ENCODE measurements at places on chromosomes 7 and 10.
A peak's percentile ranks its signal among the peaks of the same experiment; 100 is the strongest.

GRCh38 chr7:141074162-141074991 is 513 bp downstream of the TMEM178B start:
- peak; percentile 33 for DNase-seq

GRCh38 chr10:14529351-14529750 is 198.6 kb upstream of the FRMD4A start:
- DNase-seq, result no peak

DNA sequence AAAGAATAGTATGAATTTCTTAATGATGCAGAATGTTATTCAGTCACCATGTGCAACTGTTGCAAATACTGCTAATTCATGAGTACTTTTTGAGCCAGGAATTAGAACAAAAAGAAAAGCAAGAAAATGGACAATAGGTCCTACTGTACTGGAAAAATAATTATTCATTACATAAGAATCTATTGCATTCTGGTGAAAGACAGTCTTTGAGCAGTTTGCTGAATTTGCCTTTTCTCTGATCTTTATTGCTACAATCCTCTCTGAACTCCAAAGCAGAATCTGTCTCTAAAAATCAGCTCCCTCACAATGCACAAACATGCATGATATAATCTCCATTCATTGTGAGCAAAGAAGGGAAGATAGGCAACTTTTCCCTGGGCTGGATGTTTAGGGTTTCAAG is 12.8 kb downstream of the IFIT2 start:
- DNase-seq, result no peak

GRCh38 chr10:50882540-50882983 is 2.9 kb downstream of the A1CF start:
- DNase-seq, result no peak

DNA sequence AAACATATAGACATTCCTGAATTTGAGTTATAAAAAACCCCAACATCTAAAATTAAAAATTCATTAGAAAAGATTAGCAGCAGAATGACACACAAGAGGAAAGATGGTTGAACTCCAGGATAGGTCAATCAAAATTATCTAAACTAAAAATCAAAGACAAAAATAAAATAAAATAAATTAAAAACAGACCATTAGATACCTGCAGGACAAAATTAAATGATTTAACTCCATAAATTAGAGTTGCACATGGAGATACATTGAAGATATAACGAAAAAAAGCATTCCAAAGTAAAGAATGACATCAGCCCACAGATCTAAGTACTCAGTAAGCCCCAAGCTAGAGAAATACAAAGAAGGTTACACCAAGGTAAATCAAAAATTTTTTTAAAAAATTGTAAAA is 226.1 kb upstream of the SORCS1 start:
- DNase-seq, result no peak

- DNase-seq, result no peak
Observed at GRCh38 chr10:83880252-83880791, 259.0 kb upstream of the GHITM start.

- no peak for DNase-seq
Observed at GRCh38 chr10:14004536-14004935, 326.2 kb downstream of the FRMD4A start.

DNA sequence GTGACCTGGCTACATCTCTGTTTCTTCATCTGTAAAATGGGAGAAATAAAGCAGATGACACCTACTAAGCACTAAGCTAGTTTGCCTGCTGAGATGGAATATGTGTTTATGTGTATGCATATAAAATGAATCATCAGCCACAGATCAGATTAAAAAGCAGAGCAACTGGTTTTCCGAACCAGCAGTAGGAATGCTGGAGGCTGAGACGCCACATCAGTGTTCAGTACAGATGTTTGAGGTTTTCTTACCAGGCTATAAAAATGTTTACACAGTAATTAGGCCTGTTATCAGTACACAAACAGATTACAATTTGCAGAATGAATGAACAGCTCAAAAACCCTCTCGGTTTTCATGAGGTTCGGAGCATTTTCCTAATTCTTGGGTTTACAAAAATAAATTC is 85.8 kb downstream of the CALN1 start:
- no peak for DNase-seq

- peak; percentile 82 for DNase-seq
Observed at GRCh38 chr7:73831834-73832651, 1.2 kb downstream of the CLDN4 start.

DNA sequence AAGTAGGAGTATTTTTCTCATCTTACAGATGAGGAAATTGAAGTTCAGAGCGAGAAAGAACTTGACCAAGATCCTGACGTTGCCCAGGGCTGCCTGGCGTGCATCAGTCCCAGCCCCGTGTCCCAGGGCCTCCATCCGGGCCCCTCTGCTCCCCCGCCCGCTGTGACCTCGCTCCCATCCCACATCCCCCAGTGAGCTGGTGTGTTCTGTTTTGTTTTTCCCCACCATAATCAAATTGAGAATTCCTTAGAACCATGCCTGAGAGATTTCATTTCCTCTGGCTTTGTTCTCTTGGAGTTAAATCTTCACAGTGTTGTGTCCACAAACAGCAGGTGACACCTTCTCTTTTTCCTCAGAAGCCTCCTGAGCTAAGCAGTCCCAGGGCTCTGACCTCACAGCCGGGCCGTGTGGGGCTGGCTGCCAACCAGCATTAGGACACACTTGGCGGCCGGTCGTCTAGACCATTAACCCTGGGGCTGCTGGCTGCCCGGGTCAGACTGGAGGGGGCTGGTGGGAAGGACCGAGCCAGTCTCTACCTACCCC is 44.3 kb downstream of the PFKP start:
- no peak for DNase-seq

DNA sequence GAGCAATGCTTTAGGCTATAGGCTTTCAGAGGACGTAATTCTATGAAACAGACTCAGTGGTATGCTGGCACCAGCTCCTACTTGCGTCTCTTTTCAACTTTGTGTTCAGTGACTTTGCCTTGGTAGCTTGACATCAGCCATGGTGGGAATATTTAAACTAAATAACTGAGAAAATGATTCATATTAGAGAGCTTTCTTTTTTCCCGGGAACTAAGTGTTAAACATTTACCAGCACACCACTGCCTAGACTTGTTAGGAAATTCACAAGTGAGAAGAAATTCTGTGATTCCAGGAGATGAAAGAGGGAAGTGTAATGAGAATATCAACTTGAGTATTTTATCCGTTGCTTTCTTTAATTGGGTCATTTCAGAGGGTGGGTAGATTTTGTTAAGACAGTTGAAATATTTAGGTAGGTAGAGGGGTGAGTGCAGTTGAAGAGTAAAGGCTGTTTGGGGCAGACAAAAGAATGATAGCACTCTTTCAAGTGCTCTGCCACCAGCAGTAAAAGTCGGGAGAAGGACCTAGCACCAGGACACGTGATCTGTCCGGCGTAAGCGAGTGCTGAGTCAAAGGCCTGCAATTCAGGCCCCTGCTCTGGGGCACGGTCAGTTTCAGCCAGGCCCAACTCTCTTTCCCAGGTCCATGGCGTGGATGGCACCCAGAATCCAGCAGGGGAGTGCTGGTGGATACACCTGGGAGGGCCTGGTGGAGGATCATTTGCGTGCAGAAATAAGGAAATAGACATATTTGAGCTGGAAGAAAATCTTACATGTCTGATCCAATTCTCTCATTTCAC is 206.3 kb downstream of the SNX10 start:
- no peak for DNase-seq

DNA sequence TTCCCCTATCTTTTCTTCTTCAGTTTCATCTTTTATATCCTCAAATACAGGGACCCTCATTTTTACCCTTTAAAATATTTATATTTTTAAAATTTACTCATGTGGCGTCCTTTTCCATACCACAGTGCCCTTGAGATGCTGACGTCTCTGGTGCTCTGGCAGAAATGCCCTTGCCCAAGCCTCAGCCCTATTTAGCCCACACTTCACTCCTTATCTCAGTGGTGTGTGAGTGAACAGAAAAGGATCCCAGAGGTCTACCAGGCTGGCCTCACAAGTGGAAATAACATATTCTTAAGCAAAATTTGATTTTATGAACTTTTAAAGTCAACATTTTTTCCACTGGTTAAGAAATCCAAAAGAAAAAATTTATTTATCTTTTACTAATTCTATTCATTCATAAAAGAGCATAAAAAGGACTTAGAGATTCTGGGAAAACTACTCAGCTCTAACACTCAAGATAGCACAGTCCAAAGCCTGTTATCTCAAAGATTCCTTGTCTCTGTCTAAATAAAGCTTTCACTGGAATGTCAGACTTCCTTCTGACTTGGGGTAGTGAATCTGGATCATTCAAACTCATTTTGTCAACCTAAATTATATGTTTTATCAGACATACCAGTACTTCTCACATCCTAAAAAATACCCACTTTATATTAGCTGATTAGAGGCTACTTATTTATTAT is at the start of gene NEBL:
NEBL (minus strand) TSS at position 166 of the 680 bp plus-strand sequence; CDS start at position 60, 106 bp downstream.
- DNase-seq, result no peak

- DNase-seq, result no peak
Observed at GRCh38 chr7:90708841-90709317, 112.8 kb downstream of the CDK14 start.

DNA sequence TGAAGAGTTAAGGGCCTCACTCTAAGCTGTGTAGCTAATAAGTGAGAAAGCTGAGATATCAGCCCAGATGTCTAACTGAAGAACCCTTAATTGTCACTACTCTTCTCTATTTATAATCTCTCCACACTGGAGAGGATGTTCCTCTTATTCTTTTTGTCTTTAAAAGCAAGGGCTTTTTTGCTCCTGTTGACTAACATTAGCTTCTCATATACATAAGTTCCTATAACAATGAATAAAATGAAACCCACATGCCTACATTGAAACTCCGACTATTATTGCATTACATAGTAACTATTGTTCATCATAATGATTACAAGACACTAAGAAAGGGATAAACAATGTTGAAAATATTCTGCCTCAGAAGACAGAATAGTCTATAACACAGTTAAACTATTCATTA is 67.1 kb downstream of the GNAT3 start:
- no peak for DNase-seq

GRCh38 chr7:45258533-45259226 is 101.1 kb downstream of the RAMP3 start:
- DNase-seq, result no peak

DNA sequence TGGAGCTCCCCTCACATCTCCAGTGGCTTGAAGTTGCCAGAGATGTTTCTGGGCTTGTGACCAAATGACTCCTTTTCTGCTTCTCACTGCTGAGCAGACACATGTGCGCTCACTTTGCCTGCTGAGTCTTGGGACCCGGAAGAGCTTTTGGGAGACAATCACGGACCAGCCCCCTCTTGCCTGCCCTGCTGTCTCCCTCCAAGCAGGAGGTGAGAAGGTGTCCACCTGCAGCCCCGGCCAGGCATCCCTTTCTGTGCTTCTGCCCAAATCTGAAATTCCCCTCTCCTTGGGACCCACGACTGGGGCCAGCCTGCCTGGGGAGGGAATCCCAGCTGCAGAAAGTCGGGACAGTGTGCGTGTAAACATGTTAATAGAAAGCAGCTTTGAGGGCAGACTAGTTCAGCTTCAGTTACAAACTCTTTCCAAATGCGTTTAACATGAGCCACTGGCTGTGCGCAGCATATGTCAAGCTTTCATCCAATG is 31.7 kb downstream of the HTRA1 start:
- no peak for DNase-seq

DNA sequence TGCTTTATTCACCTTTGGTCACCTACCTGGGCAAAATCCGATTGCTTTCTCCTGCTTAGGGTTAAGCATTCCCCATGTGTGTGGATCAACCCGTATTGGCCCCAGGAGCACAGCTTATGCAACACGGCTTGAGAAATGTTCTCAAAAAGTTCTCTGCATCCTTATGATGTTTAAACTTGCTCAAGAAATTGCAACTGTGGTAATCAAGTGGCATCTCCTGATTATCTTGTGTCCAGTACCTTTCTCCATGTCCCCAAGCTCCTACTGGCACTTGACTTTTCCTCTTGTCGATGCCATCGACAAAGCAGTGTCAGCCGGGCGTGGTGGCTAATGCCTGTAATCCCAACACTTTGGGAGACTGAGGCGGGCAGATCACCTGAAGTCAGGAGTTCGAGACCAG is 4.7 kb upstream of the PKD2L1 start:
- no peak for DNase-seq

GRCh38 chr7:158166386-158167340 is 421.0 kb downstream of the PTPRN2 start:
- DNase-seq, result no peak

GRCh38 chr10:99431190-99431760 is 851 bp upstream of the GOT1 start:
- no peak for DNase-seq

DNA sequence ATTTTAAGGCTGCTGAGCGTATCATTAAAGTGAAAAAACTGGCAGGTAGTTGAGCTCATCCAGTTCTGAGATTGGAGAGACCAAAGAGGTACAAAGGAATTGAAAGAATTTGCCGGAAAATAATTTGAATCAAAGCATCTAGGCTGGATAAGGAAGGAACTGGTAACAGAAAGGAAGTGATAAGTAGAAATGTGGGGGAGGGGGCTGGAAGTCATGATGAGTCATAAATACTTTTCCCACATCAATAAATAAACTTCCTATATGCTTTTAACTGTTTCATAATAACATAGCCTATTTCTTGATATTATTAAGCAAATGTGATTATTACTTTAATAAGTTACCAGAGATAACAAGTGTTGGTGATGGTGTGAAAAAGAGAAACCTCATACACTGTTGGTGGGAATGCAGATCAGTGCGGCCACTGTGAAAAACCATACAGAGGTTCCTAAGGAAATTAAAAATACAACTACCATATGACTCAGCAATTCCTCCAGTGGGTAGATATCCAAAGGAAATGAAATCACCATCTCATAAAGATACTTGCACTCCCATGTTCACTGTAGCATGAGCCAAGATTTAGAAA is 27.0 kb downstream of the ZNF438 start:
- no peak for DNase-seq

- DNase-seq, result no peak
Observed at GRCh38 chr10:121511943-121512342, 86.3 kb downstream of the FGFR2 start.

DNA sequence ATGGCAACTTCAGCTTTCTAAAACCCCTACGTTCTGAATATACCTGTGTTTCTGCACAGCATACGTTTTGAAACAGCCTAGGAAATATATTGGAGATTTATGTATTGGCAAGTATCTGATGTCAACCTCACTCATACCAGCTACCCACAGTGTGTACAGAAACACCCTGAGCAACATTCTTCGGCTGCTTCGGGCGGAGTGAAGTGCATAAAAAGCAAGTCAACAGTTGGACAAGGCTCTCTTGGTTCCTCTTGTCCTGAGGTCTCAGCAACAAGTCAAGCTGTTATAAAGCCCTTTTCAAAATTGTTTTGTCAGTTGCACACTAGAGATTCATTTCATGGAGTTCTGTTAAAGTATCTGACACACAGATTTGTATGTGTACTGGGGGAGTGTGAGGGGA is 40.0 kb upstream of the PAPSS2 start:
- no peak for DNase-seq

- DNase-seq, result no peak
Observed at GRCh38 chr10:11603741-11604140, 7.7 kb downstream of the USP6NL start.

- no peak for DNase-seq
Observed at GRCh38 chr7:44158096-44158872, 17.2 kb upstream of the MYL7 start.

DNA sequence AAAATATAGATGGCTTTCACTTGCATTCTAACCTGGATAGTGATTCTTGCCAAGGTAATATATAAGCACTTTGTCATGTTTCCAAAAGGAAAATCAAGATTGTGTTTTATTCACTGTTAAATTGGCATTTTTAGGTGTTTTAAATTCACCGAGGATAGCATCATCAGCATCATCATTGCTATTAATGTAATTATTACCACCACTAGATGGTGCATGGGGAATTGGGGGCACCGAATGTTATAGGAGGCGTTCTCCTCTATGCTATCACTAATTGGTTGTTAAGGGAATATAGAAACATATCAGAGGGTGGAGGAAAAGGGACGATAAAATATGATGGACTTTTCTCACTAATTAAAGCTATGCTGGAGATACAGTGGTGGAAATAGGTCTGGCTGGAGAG is 95.5 kb downstream of the CELF2 start:
- no peak for DNase-seq

Data from NCI-H774 (cell line).